ENCODE measurements at places on chromosomes 3 and 15. TPM values are rescaled to one million over a fixed set of nuclear protein-coding genes. Genes with fewer than 3 reads are reported as not detected.

ACKR2 gene
- total RNA-seq = 17.6 TPM

DNA sequence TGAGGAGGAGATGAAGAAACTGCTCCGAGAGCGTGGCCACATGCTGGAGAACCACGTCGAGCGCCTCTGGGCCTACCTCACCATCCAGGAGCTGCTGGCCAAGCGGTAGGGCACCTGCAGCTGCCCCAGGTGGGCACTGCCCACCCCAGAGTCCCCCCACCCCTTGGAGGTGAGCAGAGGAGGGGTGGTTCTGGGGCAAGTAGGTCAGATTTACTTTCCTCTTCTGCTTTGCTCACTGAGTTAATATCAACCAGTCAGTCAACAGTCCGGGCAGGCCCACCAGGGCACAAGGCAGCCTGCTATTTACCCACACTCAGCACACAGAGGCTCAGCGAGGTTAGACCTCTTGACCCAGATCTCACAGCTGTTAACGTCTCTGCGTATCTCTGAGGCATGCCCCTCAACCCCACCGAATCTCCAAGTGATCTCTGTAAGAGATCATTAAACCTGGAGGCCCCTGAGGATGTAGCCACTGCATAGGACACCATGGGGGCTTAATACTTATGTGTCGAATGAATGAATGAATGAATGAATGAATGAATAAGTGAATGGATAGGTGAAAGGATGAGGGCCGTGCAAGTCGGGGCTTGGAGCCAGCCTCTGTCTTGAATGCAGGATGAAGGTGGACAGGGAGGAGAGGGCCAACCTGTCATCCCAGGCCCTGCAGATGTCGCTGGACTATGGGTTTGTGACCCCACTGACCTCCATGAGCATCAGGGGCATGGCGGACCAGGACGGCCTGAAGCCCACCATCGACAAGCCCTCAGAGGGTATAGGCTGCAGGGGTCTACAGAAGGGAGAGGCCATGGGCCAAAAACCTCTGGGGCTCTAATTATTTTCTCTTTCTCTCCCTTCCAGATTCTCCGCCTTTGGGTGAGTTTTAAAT is 8.0 kb upstream of the ITIH3 start:
- DNase-seq = peak; percentile 77

INSYN1 gene
- total RNA-seq = 1.4 TPM

DNA sequence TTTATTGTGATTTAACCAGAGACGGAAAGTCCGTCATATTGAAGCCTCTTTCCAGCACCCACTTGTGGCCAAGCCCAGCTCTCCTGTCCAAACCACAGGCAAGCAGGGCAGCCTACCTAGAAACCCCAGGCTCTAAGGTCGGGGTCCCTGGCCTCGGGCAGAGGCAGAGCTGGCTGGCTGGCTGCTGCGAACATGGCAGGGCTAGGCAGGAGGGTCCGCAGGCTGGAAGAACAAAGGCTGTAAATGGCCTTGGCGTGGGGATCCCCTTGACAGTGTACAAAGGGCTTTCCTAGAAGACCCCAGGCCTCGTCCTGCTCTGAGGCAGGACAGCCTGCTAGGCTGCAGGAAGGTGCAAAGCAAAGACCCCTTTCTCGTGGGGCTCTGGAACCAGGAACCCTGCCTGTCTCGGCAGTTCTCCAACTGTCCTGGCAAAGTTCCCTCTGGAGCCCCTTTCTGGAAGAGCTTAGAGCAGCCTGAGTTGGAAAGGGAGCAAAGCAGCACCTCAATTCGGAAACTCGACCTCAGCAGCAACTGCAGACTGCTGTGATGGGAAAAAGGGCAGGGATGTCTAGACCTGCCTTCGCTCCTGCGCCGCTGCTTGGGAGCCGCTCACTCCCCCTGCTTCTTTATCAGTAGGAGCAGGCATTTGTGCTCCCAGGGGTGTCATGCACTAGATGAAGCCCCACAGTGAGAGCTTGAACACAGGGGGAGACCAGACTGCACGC is 8.5 kb downstream of the CALML4 start:
- no peak for DNase-seq

DNA sequence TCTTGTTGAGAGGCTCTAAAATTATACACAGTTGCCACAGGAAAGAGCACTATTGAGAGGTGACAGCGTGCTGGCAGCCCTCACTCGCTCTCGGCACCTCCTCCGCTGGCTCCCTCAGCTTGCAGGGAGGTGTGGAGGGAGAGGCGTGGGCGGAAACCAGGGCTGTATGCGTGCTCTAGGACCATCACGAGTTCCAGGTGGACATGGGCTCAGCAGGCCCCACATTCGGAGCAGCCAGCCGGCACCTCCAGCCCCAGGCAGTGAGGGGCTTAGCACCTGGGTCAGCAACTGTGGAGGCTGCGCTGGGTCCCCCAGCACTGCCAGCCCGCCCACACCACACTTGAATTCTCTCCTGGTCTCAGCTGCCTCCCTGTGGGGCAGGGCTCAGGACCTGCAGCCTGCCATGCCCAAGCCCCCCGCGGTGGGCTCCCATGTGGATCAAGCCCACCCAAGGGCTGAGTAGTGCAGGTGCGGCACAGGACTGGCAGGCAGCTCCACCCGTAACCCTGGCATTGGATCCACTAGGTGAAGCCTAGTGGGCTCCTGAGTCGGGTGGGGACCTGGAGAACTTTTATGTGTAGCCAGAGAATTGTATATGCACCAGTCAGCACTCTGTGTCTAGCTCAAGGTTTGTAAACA is 460.6 kb upstream of the ALCAM start:
- no peak for DNase-seq

CCR5 gene
- total RNA-seq = 0.08 TPM

Measured in left lobe of liver (tissue), 2 donors.